ENCODE measurements at places on chromosomes 1 and 21. TPM values are rescaled to one million over a fixed set of nuclear protein-coding genes. Genes with fewer than 3 reads are reported as not detected.

Gene LRIF1
- total RNA-seq, result 7.2 TPM

Gene ANKRD34A
- total RNA-seq, result not detected

Gene FAAH
- total RNA-seq, result 13.3 TPM

Gene CA6
- total RNA-seq, result not detected

Gene ZBTB37
- total RNA-seq, result 2.9 TPM

Gene EXTL1
- total RNA-seq, result not detected

Gene ETV3L
- total RNA-seq, result not detected

Gene STIL
- total RNA-seq, result 1.7 TPM

Gene LCA5L
- 0.24 TPM for total RNA-seq

Gene FCRL3
- total RNA-seq, result 0.21 TPM

Gene LDLRAD2
- total RNA-seq, result not detected

Gene SPSB1
- total RNA-seq, result 18.3 TPM

Gene ROR1
- 3.6 TPM for total RNA-seq

Gene HSPA13
- 61.2 TPM for total RNA-seq

Gene SLC30A1
- total RNA-seq, result 27.5 TPM

Gene SPRR2D
- not detected for total RNA-seq

Gene CFAP107
- total RNA-seq, result not detected

Gene PRR9
- not detected for total RNA-seq

Gene LRRN2
- not detected for total RNA-seq

Gene MIXL1
- total RNA-seq, result not detected

Gene AVPR1B
- not detected for total RNA-seq

Gene CD247
- not detected for total RNA-seq
